ENCODE measurements at places on chromosomes 4 and X.
A peak's percentile ranks its signal among the peaks of the same experiment; 100 is the strongest.

GRCh38 chr4:10023806-10024205 lies 2.5 kb upstream of the SLC2A9 start:
- DNase-seq = no peak

DNA sequence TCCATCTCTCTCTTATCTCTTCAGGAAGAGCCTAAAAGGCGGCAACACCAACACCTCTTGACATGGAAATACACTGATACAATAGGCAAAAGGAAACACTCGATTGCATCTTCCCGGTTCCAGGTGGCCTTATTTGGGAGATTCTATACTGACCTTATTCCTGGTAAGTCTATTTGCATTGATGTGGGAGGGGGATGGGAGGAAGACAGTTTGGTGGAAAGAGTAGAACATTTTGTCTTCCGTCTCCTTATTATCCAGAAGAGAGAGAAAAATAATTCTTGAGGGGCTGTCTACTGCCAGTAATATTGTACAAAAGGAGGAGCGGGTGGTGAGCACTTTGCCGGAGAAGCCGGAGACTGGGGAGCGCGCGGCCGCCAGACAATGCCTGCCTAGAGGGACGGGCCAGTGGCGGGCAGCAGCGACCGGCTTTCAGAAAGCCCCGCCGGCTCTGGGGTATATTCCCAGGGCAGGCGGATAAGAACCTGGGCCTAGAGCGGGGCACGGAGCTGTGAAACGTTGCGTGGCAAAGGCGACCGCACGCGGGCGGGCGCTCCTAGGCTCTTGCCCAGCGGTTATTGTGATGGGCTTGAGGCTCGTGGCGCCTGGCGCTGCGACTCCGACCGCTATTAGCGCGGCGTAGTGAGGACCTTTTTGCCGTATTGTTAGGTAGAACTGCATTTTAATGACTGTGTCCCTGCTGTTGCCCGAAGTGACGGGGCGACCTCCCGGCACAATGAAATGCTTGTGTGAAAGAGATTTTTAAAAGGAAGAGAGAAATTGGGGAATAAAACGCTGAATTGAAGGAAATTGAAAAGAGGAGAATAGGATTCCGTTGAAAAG lies 518 bp downstream of the PRDM8 start:
- DNase-seq = no peak

GRCh38 chr4:154574311-154574710 lies 11.5 kb downstream of the FGB start:
- no peak for DNase-seq

GRCh38 chr4:147975325-147975724 lies 243.4 kb downstream of the ARHGAP10 start:
- DNase-seq = no peak

DNA sequence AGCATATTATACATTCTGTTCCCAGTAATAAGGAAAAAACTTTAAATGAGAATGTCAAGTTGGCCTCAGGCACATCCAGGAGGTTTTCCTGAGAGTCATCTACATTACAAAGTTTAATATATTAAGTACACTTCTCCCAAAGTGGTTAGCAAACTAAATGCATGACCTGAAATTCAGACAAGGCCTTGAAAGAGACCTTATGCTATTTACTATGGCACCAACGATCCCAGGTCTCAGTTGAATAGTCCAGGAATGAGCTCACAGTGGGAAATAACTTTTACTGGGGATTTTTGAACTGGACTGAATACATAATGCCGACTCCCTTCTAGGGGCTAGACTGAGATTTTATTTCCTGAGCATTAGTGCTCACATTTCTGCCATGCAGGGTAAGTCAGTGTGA lies 1577.5 kb upstream of the PCDH7 start:
- no peak for DNase-seq

DNA sequence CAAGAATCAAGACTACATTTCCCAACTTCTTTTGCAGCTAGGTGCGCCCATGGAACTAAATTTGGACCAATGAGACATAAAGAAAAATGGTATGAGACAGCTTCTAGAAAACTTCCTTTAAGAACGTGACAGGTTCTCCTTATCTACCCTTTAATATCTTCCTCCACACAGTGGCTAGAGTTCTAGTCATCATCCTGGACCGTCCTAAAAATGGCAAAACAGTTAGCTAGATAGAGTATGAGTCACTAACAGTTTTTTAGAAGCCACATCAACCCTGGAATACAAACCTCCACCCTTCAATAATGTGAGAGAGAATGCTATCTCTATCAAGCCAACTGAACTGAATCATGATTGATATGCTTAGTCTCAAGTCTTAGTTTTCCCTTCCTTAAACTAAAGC lies 267.9 kb upstream of the SLC7A11 start:
- DNase-seq = no peak

GRCh38 chr4:1175635-1176229 lies 3.3 kb upstream of the SPON2 start:
- no peak for DNase-seq

DNA sequence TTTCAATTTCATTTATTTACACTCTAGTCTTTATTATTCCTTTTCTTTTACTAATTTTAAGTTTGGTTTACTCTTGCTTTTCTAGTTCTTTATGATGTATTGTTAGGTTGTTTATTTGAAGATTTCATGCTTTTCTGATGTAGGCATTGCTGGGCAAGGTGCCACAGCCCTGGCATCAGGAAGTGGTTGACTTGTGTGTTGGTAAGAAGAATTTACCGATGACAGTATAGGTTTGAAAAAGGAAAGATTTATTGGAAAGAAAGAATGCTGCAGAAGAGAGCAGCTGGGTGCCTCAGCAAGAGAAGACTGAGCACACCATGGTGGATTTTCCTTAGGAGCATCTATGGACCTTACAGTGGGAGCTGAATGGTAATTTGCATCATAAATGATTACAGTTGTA lies 153.2 kb downstream of the KLF8 start:
- DNase-seq = no peak

GRCh38 chr4:97866821-97867556 lies 276.3 kb downstream of the STPG2 start:
- no peak for DNase-seq

GRCh38 chr4:157048248-157048647 lies 27.7 kb upstream of the GLRB start:
- DNase-seq = no peak

- no peak for DNase-seq
Observed at GRCh38 chrX:153643431-153644351, 3.3 kb upstream of the DUSP9 start.

GRCh38 chr4:36187723-36188333 lies 56.5 kb downstream of the ARAP2 start:
- peak; percentile 6 for DNase-seq

DNA sequence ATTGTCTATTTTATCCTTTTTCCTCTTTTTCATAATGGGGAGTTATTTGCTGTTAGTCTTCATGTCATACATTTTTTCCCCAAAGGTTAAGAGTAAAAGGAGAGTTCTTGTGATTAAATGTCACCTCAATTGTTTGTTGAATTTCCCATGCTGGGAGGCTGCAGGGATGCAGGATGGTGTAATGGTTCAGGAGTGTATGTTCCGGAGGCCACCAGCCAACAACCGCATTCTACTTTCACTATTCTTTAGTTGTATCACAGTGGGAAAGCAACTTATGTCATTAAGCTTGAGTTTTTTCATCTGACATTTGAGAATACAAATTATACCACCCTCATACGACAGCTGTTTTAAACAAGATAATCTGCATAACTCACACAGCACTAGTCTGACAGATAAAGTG lies 15.4 kb downstream of the AFP start:
- DNase-seq = no peak

- DNase-seq = no peak
Observed at GRCh38 chr4:10809905-10810304, 125.3 kb upstream of the CLNK start.

GRCh38 chrX:115047715-115048114 lies 30.3 kb upstream of the IL13RA2 start:
- DNase-seq = no peak

GRCh38 chrX:30893206-30893605 lies 4.2 kb upstream of the TAB3 start:
- DNase-seq = no peak

- DNase-seq = no peak
Observed at GRCh38 chrX:2662586-2662985, 28.5 kb upstream of the CD99 start.

DNA sequence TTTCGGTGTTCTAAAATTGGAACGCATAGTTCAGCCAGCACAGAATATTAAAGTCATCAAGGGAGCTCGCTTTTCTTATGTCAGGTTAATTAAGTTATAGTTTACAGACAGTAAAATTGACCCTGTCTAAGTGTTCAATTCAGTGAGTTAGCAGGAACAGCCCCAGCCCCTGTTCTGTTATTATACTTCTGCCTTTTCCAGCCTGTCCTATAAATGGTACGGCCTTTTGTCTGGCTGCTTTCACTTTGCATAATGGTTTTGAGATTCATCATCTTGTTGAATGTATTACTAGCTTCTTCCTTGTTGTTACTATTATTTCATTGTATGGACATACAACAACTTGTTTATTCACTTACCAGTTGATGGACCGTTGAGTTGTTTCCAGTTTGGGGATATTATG lies 9.5 kb downstream of the CXCL13 start:
- no peak for DNase-seq

GRCh38 chr4:41400296-41400695 lies 137.7 kb upstream of the LIMCH1 start:
- no peak for DNase-seq

- DNase-seq = no peak
Observed at GRCh38 chr4:114180481-114180880, 201.0 kb upstream of the ARSJ start.

- no peak for DNase-seq
Observed at GRCh38 chr4:86506591-86506990, 87.5 kb upstream of the PTPN13 start.

GRCh38 chr4:54004463-54004862 lies 59.9 kb downstream of the CHIC2 start:
- DNase-seq = peak; percentile 14
